ENCODE measurements at places on chromosomes 12 and 14.

DNA sequence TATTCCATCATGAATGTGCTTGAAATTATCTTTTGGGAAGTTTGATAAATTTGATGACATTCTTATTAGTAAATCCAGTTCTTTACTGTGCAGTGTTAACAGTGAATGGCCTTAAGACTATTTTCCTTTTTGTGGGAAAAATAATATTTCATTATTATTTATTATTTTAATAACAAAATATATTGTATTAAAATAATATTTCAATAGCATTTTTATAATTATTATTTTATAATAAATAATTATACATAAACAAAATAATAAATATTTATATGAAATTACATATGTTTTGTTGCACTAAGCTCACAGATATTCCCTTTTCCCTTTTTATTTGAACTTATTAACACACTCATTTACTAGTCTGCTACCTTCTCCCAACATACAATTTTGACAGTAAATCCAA lies 33.6 kb downstream of the PIK3C2G start:
- no peak for DNase-seq

DNA sequence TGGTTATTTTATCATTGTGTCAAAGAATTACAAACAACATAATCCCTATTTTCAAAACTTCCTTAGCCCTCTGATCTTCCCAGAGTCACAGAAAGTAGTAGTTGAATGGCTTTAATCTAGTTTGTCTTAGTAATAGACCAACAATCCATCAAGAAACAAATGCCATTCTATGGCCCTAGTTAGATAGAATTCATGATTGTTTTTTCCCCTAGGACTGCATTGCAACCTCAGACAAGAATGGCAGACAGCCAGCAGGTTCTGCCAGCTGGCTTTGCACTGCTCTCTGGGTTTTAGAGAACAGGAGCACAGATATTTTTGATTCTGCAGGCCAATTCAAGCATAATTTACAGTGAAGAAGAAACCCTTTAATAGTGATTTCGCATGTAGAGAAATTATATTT lies 33.8 kb downstream of the SYT1 start:
- DNase-seq = no peak

DNA sequence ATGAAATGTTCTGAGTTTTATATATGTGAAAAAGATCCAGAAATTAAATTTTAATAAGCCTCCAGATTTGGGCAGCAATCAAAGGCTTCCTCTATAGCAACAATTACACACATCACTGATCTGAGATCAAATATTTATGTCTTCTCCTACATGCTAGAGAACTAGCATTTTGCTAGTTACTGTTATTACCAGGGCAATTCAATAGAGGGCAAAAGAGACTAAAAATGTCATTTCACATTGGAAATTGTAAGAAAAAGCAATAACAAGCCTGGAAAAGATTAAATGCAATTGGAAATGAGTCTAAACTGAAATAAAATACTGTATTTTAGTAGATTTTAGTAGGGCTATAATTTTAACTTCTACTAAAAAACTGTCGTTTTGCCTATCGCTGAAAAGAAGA lies 32.6 kb upstream of the ANO6 start:
- no peak for DNase-seq

DNA sequence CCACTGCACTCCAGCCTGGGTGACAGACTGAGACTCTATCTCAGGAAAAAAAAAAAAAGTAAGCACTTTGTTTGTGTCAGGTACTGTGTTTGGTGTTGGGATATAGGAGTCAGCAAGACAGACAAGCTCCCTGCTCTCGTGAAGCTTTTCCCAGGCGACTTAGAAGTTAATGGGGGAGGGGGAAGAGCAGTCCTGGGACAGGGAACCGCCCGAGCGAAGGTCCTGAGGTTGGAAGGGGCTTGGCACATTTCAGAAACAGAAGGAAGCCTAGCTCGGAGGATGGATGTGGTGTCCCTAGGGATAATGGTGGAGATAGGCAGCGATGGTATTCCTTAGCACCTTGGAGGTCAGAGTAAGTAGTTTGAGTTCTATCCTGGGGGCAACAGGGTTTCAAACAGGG lies 8.5 kb upstream of the COX6A1 start:
- DNase-seq = no peak

DNA sequence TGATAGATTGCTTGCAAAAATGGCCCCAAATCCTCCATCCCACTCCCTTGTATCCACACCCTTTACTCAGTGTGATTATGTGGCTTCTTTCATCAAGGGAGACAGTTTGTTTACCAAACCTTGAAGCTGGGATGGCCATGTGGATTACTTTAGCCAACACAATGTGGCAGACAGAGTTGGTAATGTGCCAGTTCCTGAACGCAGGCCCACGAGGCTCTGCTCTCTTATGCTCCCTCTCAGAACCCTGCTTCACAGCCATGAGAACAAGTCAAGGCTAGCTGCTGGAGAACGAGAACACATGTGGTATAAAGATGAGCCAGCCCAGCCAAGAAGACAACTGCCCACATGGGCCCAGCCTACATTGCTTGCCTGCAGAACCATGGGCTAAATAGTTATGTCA lies 162.3 kb downstream of the NDUFA12 start:
- DNase-seq = no peak

- no peak for DNase-seq
Observed at GRCh38 chr12:4106621-4107020, 166.9 kb upstream of the CCND2 start.

GRCh38 chr14:90544971-90545370 lies 148.1 kb downstream of the CALM1 start:
- no peak for DNase-seq

GRCh38 chr12:45303945-45304344 lies 88.0 kb downstream of the ANO6 start:
- DNase-seq = no peak

DNA sequence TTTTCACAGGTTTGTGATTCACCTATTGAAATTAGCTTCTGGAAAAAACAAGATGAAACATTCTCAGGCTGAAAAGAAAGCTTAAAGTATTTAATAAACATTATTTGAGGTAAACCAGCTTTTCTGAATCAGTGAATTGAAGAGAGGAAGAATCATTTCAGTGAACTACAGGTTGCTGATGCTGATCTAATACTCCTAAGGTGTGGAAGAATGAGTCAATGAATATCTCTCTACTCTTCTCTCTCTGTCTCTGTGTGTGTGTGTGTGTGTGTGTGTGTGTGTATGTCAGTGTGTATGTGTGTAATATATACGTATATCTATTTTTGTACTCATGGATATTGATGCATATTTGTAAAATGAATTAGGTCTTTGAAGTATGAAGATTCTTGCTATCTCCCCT lies 312.2 kb downstream of the SSPN start:
- DNase-seq = no peak

GRCh38 chr12:57477710-57478681 lies 1.7 kb downstream of the ARHGAP9 start:
- no peak for DNase-seq

DNA sequence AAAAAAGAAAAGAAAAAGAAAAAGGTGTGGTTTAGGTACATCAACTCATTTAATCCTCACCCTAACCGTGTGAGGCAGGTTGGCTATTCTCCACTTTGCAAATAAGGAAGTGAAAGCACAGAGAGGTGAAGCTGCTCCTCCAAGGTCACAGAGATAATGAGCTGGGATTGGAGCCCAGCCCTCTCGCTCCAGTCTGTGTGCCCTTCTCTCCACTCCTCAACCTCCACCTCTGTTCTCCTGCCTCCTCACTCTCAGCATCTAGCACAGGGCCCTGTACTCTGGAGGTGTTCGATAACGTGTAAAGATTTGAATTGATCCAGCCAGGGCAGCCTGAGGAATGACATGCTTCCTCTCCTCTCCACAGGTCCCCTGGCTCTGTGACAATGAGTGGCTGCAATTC lies 502.3 kb downstream of the TMEM132D start:
- DNase-seq = no peak

- DNase-seq = no peak
Observed at GRCh38 chr12:82437744-82438143, 79.4 kb downstream of the METTL25 start.

GRCh38 chr12:127162307-127162706 lies 1104.7 kb upstream of the TMEM132C start:
- DNase-seq = no peak

GRCh38 chr14:71225113-71225512 lies 317.9 kb downstream of the PCNX1 start:
- DNase-seq = no peak

GRCh38 chr14:105337966-105338741 lies 23.6 kb downstream of the PACS2 start:
- no peak for DNase-seq

DNA sequence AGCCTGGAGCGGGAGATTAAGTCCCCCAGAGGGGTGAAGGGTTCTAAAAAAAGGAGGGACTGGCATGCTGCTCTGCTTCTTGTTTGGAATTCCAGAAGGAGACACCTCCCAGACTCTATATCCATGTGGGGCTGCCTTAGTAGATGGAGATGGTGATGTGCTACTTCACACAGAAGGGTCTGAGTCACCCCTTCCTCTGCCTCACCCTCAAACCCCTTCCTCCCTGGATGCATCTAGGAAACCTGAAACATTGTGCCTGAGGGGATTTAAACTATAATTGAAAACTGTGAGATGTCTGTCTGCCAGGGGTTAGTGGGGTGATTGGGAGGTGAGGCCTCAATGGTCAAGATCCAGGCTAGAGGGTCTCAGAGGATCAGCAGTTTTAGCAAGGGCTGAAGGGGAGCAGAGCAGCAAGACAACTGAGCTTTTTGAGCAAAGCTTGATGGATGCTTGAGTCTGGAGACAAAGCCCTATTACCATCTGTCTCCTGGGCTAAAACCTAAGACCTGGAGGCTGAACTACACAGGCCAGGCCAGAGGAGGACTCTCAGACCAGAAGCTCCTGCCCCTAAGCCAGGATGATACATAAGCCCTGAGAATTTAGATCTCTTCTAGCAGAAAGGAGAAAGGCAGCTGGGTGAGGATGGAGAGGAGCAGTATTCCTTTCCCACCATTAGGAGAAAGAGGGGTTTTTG lies 314.7 kb upstream of the ATP2B1 start:
- DNase-seq = no peak

- DNase-seq = no peak
Observed at GRCh38 chr14:38430522-38430921, 174.6 kb upstream of the CLEC14A start.

- DNase-seq = no peak
Observed at GRCh38 chr14:21136024-21136423, 19.8 kb downstream of the OR5AU1 start.

GRCh38 chr12:60112063-60112462 lies 516.2 kb downstream of the SLC16A7 start:
- DNase-seq = no peak

DNA sequence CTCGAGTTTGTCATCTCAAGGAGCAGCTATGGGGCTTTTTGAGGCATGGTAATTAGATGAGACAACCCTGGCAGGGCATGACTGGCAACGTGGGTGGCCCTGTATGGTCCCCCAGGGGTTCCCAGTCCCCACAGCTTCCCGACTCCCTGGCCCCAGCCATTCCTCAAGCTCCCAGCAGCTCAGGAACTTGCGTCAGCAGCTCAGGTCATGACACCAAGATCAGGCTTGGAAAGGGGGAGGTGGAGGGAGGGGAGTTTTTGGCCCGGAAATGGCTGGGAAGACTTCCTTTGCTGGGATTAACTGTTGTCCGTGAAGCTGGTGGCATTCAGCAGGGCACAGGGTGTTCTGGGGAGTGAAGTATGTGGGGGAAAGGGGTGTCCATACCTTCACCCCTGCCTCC lies 10.4 kb upstream of the NRIP2 start:
- no peak for DNase-seq

GRCh38 chr12:132640936-132641335 lies 22.4 kb downstream of the P2RX2 start:
- DNase-seq = no peak

DNA sequence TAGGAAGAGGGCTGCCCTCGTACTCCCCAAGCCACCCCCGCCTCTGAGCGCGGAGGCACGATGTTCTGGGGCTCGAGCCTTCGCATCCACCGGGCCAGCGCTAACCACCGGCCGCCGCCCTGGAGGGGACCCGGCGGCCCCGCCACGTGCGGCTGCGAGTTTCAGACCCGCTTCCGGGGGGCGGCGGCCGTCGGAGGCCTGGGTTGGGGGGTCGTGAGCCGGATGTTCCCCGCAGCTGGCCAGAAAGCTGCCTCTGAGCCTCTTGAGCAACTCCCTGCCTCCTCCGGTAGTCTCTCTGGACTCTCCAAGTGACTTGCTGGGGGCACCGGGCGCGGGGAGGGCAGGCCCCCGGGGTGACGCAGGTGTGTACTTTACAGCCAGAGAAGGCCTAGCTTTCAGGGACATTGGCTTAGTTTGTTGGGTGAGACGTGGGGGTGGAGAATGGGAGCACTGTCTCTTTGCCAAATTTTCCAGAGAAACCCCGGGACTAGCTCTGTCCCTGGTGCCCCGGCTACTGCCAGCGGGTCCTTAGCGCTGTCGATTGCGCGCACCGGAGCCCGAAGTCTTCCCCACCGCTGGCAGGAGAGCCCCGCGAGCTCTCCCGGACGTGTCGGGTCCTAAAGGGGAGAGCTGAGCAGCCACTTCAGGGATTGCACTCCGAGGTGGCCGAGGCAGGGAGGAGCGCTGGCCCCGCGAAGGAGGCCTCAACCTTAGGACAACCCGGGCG lies 15.6 kb downstream of the OTX2 start:
- no peak for DNase-seq

GRCh38 chr12:27593266-27593665 lies 69.3 kb downstream of the PPFIBP1 start:
- no peak for DNase-seq

GRCh38 chr14:69901113-69901951 lies 22.1 kb downstream of the SMOC1 start:
- DNase-seq = no peak

DNA sequence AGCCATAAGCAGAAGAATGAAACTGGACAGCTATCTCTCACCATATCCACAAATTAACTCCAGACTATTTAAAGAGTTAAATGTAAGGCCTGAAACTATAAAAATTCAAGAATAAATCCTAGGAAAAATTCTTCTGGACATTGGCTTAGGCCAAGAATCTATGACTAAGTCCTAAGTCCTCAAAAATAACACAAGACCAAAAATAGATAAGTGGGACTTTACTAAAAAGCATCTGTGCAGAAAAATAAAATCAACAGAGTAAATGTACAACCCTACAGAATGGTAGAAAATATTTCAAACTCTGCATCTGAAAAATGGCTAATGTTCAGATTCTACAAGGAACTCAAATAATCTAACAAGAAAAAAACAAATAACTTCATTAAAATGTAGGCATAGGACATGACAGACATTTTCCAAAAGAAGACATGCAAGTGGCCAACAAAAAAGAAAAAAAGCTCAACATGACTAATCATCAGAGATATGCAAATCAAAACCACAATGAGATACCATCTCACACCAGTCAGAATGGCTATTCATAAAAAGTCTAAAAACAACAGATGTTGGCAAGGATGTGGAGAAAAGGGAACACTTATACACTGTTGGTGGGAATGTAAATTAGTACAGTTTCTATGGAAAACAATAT lies 61.0 kb upstream of the PPFIA2 start:
- no peak for DNase-seq

DNA sequence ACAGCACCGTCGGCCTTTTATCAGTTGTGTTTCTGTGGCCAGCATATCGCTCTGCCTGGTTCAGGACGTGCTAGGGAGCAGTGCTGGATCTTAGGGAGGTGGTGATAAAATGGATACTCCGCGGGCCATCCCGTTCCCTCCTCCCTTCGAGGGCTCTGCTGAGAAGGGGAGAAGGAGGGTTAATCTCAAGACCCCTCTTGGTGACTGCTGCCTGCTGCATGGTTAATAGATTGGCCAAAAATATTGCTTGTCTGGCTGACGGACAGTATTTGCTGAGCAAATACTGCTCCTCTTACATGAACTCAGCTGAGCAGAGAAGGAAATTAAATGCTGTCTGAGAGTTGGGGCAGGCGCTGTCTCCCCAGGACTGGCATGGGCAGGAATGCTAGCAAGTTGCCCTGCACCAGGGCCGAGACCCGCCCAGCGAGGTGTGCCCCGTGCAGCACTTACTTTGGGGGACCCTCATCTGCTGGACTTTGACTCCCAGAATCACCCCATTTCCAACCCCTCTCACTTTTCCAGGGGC lies 1.2 kb downstream of the FBRSL1 start:
- DNase-seq = no peak

Measured in stimulated activated CD8-positive, alpha-beta memory T cell treated with anti-CD3 and anti-CD28 coated beads, Interleukin-12 subunit alpha, Interleukin-12 subunit beta, amount 100 ng/mL, for 1 hour (primary cell).